ENCODE measurements at places on chromosomes 1 and 21.

DNA sequence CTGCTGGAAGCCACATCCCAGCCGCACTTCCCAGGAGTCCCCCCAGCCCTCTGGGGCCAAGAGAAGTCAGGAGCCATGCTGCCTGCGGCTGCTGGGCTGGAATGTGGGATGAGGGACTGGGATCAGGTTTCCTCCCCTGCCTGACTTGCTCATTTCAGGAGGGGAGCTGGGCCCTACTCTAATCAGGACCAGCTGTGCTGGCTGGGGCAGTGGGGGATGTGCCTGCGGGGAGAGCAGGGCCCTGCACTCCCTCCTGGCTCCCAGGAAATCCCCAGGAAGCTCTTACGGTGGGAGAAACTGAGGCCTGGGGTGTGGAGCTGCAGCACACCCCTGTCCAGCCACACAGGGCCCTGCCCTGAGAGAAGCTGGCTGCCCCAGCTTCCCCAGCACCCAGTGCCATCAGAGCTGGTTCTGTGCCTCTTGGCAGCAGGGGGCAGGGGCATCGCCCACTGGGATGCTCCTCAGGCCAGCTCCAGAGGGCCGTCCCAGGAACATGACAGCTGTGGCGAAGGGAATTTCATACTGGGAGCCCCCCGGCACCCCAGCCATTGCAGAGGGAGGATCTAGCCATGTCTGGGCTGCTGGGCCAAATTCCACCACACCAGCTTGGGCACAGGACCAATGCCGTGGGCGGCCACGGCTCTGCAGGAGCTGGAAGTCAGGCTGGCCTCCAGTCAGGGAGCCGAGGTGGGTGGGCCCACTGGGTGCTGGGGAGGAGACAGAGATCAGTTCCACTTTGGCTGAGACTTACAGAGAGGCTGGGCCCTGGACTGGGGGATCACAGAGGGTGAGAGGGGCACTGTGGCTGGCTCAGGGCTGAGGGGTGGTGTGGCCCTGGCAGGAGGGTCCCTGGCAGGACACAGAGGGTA is 21.3 kb upstream of the PRSS38 start:
- DNase-seq, result no peak

DNA sequence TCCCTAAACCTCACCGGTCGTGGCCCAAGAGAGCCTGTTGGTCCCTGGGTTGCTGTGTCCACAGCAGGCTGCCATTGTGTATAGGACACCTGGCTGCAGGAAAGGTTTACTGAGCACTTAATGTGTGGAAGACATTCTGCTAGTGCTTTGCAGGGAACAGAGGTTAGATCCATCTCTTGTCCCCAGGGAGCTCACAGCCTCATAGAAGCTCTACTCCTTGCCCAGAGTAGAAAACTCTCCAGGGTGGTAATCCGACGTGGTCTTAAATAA is 16.9 kb upstream of the ALPL start:
- no peak for DNase-seq

GRCh38 chr1:25996966-25997827 is 666 bp downstream of the PAFAH2 start:
- peak; percentile 10 for DNase-seq

GRCh38 chr21:33451634-33452071 is 28.1 kb downstream of the TMEM50B start:
- DNase-seq, result no peak

- no peak for DNase-seq
These were observed 5.5 kb upstream of the SPAG17 start for GRCh38 chr1:118190561-118190960.

- DNase-seq, result peak; percentile 25
These were observed 681 bp downstream of the B4GALT2 start for GRCh38 chr1:43979528-43980254.

- no peak for DNase-seq
These were observed 65.4 kb downstream of the UBIAD1 start for GRCh38 chr1:11338284-11338924.

- no peak for DNase-seq
These were observed 5.4 kb downstream of the FAM3B start for GRCh38 chr21:41321908-41322495.

GRCh38 chr21:25062061-25062460 is 545.2 kb downstream of the MRPL39 start:
- no peak for DNase-seq

GRCh38 chr1:201381130-201381529 is 3.6 kb upstream of the TNNT2 start:
- no peak for DNase-seq

- peak; percentile 35 for DNase-seq
These were observed 27.6 kb downstream of the INPP5B start for GRCh38 chr1:37919277-37919676.

DNA sequence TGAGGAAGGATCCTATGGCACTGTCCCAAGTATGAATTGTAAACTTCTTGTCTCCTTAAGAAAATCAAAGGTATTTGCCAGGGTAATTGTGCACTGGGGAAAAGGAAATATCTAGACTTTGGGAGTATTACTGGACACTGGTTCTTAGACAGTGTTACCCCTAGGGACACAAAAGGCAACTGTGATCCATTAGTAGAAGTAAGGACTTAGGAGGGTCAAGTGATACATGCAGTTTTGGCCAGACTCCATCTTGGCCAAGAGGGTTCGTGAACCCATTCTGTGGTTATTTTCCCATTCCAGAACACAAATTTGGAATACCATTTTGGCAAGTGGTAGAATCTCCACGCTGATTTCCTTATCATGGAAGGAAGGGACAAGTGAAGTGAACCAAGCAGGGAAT is 98.1 kb downstream of the TM2D1 start:
- no peak for DNase-seq

- no peak for DNase-seq
These were observed 13.3 kb upstream of the EIF4G3 start for GRCh38 chr1:21189906-21190500.
